ENCODE measurements at places on chromosomes 12 and 14. TPM values are rescaled to one million over a fixed set of nuclear protein-coding genes. Genes with fewer than 3 reads are reported as not detected.

The HPD gene
- total RNA-seq: 1.5 TPM

The GLTP gene
- 52.6 TPM for total RNA-seq

The KRT3 gene
- not detected for total RNA-seq

The NKX2-1 gene
- not detected for total RNA-seq

The ZFYVE1 gene
- total RNA-seq: 14.7 TPM

The DIO3 gene
- total RNA-seq: not detected

The AKAP5 gene
- 0.20 TPM for total RNA-seq

The KRT73 gene
- total RNA-seq: not detected

The TRPV4 gene
- total RNA-seq: 0.59 TPM

The OR10G3 gene
- not detected for total RNA-seq

The MAX gene
- 45.0 TPM for total RNA-seq

The TXNDC16 gene
- 4.0 TPM for total RNA-seq

The LMO3 gene
- 14.3 TPM for total RNA-seq

The CRACR2A gene
- total RNA-seq: 22.7 TPM

The WDHD1 gene
- 22.9 TPM for total RNA-seq

The BDKRB2 gene
- total RNA-seq: 77.9 TPM

The MDGA2 gene
- not detected for total RNA-seq

The PLEKHA5 gene
- 42.0 TPM for total RNA-seq

The ANO2 gene
- not detected for total RNA-seq

The SLC5A8 gene
- not detected for total RNA-seq

The SLC15A5 gene
- total RNA-seq: not detected

The BDKRB1 gene
- 6.1 TPM for total RNA-seq

The PLEKHD1 gene
- total RNA-seq: not detected

The SIX6 gene
- total RNA-seq: not detected

The MIP gene
- not detected for total RNA-seq

The RNF41 gene
- total RNA-seq: 66.3 TPM

The ALG10B gene
- total RNA-seq: 4.4 TPM

The PLA2G1B gene
- total RNA-seq: not detected

The TSPAN19 gene
- total RNA-seq: under 0.01 TPM

The CPM gene
- 19.8 TPM for total RNA-seq

The CAPZA3 gene
- total RNA-seq: not detected

The DBX2 gene
- total RNA-seq: under 0.01 TPM

The ARMH4 gene
- 1.4 TPM for total RNA-seq

The B4GALNT1 gene
- under 0.01 TPM for total RNA-seq

The PRH2 gene
- not detected for total RNA-seq

The KLRG1 gene
- 1.1 TPM for total RNA-seq

The HEBP1 gene
- 14.3 TPM for total RNA-seq

The TMEM253 gene
- not detected for total RNA-seq

The IKZF4 gene
- 1.2 TPM for total RNA-seq

The AMHR2 gene
- total RNA-seq: not detected

The VRK1 gene
- total RNA-seq: 49.7 TPM

All from subcutaneous preadipocyte (primary cell).